ENCODE measurements at places on chromosomes 1 and 21.

DNA sequence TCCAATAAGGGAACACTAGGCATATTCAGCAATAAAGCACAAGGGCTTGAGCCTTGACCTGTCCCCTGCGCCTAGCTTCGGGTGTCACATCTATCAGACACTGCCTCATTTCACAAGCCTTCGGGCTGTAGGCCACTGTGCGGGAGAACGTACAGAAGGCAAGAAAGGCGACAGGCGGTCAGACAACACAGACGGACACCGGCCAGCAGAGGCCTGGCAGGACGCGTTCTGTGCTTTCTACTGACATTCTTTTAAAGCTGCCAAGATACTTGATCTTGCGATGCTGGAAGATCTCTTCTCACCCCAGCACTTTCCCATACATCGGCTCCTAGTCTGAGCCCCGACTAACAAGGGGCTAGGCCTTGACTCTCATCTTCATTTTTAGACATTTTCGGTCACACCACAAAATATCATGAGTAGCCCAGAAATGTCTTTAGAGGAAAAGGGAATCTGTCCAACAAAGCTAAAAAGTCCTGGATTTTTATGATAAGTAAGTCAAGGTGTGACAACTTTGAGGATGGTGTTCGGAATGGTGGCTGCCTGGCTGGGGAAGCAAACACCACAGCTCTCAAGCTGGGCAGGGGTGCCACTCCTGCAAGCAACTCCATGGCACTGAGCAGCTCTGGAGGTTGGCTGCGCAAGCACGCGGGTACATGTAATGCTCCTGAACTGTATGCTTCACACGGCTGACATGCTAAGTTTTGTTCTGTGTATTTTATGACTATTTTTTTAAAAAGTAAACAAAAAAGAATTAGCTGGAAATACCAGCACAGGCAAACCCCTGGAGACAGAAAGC lies 18.7 kb downstream of the RIPK4 start:
- no peak for DNase-seq

- no peak for DNase-seq
Measured at GRCh38 chr1:9558946-9559545, 19.8 kb downstream of the SLC25A33 start.

DNA sequence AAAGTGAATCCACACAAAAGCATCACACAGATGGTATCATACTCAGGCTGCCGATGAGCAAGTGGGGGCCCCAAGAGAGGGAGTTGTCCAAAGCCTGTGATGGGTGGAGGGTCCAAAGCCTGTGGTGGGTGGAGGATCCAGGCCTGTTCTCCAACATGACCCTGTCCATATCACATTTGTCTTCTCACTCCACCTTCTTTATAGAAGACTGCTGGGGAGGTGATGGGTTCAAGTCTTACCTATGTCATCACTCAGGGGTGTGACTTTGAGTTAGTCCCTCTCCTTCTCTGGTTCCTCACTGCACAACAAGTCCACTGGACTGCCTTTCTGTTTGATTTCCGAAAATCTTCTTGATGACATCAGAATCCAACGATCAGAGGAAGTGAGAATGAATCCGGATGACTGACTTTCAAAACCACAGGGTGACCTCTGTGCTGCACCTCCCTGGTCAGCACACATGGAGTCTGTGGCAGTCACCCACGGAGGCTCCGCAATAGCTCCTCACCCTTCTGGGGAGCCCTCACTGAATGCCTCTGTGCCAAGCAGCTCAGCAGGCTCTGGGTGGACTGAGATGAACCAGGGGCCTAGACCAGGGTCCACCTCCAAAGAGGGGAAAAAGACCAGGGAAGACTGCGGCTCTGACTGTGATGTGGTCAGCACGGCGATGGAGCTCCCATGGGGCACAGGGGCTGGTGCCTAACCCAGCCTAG lies 166.8 kb downstream of the HIVEP3 start:
- peak; percentile 77 for DNase-seq

- no peak for DNase-seq
Measured at GRCh38 chr1:114467491-114467890, 43.5 kb downstream of the TRIM33 start.

GRCh38 chr1:204438628-204439027 lies 27.0 kb upstream of the PPP1R15B start:
- peak; percentile 93 for DNase-seq

- no peak for DNase-seq
Measured at GRCh38 chr1:54314696-54315095, 91.5 kb downstream of the SSBP3 start.

- DNase-seq: no peak
Measured at GRCh38 chr1:29330856-29331255, 94.5 kb downstream of the PTPRU start.

- DNase-seq: no peak
Measured at GRCh38 chr21:34728479-34728878, 59.7 kb downstream of the CLIC6 start.

DNA sequence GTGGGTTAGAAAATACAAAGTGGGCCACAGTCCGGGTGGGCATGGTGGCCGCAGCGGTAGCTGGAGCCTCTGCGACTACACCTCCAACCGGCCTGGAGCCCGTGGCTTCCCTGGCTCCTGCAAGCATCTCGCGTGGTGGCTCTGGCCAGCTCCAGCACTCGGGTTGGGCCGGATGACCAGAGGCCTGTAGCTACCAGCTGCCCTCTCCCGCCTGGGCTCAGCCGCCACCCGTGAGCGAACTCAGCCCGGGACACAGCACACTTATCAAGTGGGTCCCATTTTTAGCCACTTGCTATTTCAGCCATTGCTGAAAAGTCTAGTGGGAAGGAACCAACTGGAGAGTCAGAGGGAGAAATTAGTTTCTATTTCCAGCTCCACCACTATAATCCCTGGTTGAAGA lies 107.7 kb upstream of the CACYBP start:
- DNase-seq: no peak

- DNase-seq: no peak
Measured at GRCh38 chr1:11337580-11338073, 64.6 kb downstream of the UBIAD1 start.

DNA sequence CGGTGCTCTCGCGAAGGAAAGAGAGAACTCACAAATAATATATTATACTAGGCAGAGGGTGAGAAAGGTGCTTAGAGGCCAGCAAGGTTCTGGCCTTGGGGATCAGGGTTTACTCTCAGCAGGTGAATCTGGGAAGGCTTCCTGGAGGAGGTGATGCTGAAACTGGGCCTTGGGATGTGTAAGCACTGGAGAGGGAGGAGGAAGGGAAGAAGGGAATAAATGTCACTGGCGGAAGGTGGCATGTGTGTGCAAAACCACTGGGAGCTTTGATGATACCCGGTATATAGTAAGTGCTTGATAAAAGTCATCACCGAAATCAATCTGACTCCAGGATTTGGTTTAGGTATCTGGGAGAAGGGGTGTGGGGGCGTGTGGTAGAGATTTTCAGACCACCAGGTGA lies 24.4 kb downstream of the SPSB1 start:
- no peak for DNase-seq

- DNase-seq: no peak
Measured at GRCh38 chr1:219340796-219341195, 167.1 kb downstream of the LYPLAL1 start.

GRCh38 chr21:37232274-37233018 lies 34.7 kb downstream of the VPS26C start:
- no peak for DNase-seq

DNA sequence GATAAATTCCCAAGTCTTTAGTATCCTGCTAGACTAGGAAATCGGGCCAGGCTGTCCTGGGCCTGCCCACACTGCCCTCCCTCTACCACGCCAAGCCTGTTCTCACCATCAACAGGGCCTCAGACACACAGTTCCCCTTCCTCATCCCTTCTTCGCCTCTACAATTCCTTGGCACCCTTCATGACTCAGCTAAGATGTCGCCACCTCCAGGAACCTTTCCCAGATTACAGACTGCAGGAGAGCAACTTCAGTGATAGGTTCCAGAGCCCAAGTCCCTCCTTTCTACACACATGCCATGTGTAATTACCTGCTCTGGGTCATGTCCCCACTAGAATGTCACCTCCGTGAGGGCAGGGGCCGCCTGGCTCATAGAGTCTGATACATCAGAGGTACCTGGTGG lies 3.3 kb downstream of the RIMS3 start:
- no peak for DNase-seq

GRCh38 chr1:247331525-247332214 lies at the start of gene ZNF496:
Gene ZNF496, minus strand, starts transcription at chr1:247331867. Its CDS starts 2,289 bp downstream, at chr1:247329578.
- DNase-seq: peak; percentile 87

DNA sequence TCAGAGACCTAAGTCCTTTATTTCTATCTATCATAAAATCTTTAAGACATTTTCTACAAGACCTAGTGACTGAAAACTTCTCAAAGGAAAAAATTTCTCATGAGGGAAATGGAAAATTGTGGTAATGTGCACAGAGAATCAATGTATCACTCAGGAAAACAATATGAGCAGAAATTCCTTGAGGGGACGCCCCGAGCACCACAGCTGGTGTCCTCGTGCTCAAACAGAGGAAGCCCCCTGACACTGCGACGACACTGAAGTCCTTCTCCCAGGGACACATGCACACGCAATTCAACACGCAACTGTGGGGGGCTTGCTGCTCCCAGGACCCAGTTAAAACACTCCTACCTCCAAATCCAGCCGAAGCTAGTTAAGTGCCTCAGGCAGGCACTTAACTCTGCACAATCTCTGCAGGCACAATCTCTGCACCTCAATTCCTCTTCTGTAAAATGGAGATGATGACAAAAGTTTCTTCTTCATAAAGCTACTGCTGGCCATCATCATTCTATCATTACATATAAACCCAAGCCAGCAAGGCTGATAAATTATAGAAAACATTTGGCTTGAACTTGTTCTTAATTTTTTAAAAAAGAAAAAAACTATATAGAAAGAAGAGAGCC lies 16.0 kb downstream of the ZBTB17 start:
- no peak for DNase-seq

Data from hepatic stellate cell (primary cell).